ENCODE measurements at places on chromosomes 7 and 10.

DNA sequence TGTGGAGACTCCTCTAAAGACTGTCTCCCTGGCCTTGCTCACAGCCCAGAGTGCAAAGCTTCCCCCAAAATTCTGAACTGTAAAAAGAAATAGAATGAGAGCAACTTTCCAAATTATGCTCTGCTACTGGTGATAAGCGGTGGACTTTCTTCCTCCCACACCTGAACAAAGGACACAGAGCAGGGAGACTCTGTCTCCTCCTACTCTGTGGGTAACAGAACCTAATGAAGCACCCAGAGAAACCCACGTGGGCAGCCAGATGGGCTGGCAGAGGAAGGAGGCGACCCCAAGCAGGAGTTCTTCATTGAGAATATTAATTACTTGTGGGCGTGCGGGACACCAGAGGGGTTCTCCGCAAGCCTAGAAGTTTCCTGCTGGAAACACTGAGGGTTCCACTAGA, 139.5 kb downstream of the KMT2E start:
- DNase-seq, result no peak

DNA sequence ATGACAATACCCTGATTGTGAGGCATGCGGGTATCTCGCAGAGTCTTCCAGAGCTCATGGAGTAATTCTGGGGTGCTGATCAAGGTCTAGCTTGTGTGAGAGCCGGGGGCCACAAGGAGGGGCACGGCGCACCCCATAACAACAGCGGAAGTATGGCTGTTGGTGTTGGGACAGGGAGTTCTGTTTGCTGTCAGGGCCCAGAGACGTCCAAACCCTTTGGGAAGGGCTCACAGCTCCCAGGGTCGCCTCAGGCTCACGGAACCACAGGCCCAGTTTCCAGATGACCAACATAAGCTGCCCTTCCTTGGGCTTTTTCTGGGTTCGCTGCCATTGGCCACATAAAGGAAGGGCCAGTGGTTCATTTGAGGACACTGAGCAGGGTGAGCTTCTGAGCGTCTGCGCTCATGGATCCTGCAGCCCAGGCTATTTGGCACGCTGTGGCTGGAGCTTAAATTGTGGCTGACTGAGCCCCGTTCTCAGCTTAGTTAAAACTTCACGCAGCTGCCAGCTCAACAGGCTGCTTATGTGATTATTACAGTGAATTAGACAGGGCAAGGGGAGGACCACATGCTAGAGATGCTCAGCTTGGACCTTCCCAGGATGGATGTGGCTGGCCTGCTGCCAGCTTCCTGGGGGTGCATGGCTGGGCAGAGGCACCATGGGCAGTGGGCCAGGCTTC, 92.3 kb downstream of the DNAJB6 start:
- DNase-seq, result no peak

DNA sequence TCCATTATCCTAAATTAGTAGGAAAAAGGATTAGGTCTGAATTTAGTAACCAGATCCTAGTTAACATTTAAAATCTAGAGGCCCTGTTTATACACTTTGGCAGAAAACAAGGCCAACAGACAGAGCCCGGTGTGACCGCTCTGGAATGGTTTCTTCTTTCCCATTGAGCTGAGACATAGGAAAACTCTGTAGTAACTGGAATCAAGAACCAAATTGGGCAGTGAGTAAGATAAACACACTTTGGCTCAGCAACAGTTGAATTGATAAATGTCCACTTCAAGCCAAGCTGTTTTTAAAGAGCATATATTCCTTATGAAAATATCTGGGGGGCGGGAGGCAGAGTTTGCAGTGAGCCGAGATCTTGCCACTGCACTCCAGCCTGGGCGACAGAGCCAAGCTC, 343.7 kb upstream of the SEMA3A start:
- no peak for DNase-seq

GRCh38 chr10:25820472-25820871, 113.6 kb upstream of the MYO3A start:
- no peak for DNase-seq

GRCh38 chr7:70512144-70512543, 619.8 kb upstream of the GALNT17 start:
- no peak for DNase-seq

DNA sequence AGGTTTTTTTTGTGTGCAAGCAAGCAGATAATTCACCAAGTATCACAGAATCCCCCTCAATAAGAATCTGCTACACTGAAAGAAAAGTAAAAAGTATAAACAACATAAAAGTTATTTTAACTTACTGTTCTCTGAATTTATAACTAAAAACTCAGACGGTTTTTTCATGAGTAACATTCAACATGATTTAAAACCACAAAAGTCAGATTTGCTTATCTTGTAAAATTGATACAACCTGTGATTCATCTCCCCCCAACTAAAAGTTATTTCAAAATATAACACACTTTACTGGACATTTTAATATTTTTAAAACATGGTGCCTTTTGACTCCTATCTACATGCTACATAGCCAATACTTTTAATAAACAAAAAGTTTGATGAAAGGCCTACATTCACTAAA, 32.8 kb downstream of the TSPAN12 start:
- no peak for DNase-seq

DNA sequence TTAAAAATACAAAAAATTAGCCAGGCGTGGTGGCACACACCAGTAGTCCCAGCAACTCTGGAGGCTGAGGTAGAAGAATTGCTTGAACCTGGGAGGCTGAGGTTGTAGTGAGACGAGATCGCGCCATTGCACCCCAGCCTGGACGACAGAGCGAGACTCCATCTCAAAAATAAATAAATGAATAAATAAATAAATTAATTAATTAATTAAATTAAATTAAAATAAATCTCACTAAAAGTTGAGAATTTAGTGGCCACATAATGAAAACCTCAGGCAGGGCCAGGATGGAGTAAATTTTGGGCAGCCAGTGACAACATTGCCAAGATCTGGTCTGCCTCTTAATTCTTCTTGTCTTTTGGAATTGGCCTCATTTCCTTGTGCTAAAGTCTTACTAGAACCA, 187.5 kb upstream of the FEZF1 start:
- DNase-seq, result no peak

DNA sequence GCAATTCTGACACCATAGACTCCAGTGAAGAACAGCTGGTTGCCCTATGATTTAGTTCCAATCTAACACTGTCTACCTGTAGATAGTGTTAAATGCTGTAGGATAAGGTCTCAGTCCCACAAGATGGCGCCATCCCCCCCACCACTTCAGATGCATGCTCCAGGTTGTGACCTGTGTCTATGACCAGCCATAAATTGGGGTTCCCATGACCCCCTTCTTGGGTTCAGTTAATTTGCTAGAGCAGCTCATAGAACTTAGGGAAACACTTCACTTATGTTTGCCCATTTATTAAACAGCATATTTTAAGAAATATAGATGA, 13.1 kb downstream of the CCSER2 start:
- no peak for DNase-seq

- DNase-seq, result no peak
These were observed 41.1 kb upstream of the FOXL3 start for GRCh38 chr7:248732-249435.

- no peak for DNase-seq
These were observed 18.0 kb downstream of the WDR37 start for GRCh38 chr10:1074052-1074747.

GRCh38 chr7:87356448-87356847, 11.0 kb downstream of the CROT start:
- DNase-seq, result no peak

Data from left ventricle myocardium superior (tissue), 1 donor.